ENCODE measurements at places on chromosomes 13 and 19.

GRCh38 chr13:54614726-54615125, 1586.1 kb downstream of the OLFM4 start:
- DNase-seq, result no peak

DNA sequence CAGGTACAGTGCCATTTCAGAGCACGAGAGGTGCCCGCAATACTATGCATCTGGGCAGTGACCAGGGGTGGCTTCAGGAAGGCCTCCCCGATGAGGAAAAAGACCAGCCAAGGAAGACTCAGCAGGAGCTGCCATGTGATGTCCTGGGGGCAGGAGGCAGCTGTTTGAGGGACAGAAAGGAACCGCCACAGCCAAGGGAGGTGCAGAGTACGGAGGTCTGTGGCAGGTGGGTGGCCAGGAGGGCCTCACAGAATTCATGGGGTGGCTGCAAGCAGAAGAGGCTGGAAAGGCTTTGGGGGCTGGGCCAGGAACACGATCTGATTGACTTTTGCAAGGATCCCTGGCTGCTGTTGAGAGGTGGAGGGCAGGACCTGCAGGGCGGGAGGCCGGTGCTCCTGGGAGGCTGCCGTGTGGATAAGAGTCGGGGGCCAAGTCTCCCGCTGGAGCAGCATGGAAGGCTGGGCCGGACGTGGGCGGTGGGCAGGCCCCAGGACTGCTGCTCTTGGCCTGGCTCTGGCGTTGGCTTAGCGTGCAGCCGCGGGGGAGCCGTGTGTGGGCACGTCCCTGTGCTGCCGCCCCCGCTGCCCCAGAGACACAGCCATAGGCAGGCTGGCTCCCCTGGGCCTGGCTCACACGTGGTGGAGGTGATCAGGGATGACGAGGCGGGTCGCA, 29.1 kb downstream of the CEBPA start:
- DNase-seq, result no peak

GRCh38 chr13:113499936-113500335, 9.4 kb upstream of the DCUN1D2 start:
- DNase-seq, result peak; percentile 9

GRCh38 chr19:10830931-10831779, 4.9 kb downstream of the TMED1 start:
- no peak for DNase-seq

GRCh38 chr19:10113592-10113963, 2.1 kb downstream of the P2RY11 start:
- no peak for DNase-seq

- DNase-seq, result no peak
Observed at GRCh38 chr13:60924856-60925255, 490.8 kb downstream of the PCDH20 start.

DNA sequence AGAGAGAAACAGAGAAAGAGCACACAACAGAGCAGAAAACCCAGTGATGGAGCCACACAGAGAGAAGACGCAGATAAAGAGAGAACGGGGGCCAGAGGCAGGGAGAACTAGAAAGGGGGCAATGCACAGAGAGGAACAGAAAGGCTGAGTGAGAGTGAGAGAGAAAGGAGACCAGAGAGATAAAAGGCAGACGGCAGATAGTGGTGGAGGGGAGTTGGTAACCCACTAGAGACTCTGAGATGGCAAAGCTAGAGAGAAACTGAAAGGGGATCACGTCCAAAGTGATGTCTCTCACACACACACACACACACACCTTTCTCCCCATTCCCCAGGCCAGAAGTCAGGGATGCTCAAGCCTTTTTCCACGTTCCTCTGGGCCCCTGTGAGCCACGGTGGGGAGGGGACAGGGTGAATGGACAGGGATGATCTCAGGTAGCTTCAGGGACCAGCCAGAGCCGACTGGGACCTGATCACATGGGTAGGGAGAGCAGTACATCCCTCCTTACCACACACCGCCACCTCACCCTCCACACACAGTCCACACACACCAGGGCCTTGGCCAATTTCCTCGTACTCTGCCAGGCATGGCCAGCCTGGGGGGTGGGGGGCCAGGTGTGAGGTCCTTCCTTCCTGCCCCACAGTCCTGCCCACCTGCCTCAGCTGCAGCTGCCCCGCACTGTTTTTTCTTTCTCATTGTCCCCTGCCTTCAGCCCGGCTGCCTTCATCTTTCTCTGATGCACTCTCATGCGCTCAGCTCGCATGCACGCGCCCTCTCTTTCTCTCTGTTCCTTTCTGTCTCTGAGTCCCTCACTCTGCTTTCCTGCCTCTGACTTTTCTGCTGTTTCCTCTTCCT, 22.5 kb upstream of the POU2F2 start:
- no peak for DNase-seq

- no peak for DNase-seq
Observed at GRCh38 chr13:78100486-78100885, 181.9 kb upstream of the EDNRB start.

DNA sequence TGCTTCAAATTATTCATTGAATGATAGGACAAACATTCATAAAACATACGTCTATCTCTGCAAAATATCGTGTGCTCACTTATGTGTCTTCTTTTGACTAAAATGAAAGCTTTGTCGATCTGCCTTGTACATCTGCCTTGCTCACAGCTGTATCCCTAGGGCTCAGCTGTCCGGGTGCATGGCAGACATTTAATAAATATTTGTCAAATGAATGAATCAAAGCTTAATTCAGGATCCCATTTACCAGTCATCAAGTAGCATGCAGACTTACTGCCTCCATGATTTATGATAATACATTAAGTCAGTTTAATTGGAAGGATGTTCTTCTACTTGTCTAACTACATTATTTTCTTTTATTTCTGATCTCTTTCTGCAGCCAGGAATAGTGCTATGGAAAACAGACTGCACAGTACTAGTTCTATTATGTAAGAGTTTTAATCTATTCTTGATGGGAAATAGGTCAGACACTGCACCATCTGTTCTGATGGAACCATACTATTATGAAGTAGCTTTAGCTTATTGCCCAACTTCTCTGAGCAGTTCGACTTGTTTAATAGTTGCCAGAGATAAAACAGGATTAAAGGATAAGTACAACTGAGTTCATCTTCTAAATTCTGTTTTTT, 13.2 kb downstream of the SLC46A3 start:
- peak; percentile 16 for DNase-seq

DNA sequence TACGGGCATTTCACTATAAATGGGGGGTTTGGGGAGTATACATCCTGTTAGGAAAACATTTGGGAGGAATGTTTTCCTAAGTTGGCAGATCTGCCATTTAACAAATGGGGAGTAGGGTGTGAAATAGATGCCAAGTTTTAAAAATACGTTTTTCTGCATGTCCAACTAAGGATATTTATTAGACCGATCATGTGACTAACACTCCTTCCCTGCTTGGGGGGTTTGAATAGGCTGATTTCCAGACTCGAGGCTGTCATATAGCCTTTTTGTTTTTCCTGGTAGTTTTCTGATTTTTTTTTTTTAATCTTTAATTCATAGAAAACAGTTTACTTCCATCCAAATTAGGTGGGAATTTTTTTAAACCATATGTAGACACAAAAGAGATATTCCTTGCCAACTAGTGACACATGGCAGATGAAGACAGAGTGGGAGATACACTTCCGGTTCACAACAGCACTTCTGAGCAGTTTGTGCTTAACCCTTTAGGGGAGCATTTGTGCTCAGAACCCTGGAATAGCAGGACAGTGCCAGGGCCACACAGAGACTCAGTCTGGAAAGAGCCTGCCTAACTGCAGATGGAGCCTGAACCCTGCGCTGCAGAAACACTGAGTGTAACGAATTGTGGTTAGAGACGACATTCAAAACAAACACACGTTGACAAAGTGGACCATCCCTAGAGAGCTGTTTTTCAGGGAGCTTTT, 5.6 kb upstream of the GATAD2A start:
- DNase-seq, result peak; percentile 56

DNA sequence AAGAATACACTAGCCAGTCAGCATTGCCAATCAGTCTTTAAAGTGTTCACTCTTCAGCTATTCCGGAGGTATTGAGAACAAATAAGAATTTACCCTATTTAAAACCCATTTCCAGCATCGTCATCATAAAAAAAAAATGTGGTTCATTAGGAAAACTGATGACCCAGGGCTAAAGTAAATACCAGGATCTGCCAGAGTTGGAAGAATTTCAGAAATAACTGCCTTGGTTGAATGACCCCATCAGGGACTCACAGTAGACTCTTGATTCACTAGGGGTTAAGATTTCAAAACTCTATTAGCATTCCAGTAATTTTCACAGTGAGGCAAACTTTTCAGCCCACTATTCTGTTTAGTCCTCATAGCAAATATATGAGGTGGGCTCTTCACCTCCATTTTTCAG, 377.0 kb downstream of the ITGBL1 start:
- DNase-seq, result no peak

- DNase-seq, result no peak
Observed at GRCh38 chr19:54674021-54674617, 11.3 kb downstream of the LILRB4 start.

DNA sequence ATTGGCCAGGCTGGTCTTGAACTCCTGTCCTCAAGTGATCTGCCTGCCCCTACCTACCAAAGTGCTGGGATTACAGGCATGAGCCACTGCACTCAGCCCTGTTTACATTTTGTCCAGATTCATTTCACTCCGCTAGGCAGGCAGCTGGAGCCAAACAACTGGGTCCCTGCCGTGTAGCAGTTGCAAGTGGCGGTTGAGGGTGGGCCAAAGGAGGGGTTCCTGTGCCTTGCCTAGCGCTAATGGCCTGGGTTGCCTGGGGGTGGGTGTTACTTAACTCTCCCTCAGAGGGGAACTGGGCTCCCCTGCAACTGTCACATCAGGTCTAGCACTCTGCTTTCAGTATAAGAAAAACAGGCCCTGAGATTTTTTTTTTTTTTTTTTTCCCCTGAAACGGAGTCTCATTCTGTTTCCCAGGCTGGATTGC, 7.4 kb downstream of the ACP5 start:
- no peak for DNase-seq

DNA sequence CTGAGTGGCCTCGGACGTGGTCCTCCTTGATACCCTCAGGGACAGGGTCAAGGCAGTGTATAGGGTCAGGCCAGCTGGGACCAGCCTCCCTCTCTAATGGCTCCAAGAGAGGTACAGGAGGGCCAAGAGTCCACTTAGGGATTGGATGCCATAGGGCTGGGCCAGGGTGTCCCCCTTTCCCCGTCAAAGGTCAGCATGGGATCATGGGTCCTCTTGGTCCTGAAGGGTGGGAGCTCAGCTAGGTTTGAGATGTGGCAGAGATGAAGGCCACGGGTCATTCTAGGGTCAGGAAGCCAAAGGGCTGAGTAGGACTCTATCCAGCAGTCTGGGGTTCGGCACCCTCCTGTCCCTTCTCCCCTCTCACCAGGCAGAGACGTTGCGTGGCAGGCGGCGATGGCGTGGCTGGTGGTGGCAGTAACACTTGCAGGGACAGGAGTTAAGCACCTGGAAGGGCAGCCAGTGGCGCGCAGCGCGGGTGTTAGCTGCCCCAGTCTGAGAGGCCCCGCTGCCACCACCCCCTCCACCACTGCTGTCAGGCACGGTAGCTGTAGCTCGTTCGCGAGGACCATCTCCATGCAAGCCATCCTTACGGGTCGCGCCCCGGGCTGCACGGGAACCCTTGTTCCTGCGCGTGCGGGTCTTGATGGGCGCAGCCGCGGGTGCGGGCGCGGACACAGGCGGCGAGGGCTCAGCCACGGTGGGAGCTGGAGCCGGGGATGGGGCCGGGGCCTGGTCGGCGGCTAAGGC, 2.6 kb downstream of the GGN start:
- no peak for DNase-seq

DNA sequence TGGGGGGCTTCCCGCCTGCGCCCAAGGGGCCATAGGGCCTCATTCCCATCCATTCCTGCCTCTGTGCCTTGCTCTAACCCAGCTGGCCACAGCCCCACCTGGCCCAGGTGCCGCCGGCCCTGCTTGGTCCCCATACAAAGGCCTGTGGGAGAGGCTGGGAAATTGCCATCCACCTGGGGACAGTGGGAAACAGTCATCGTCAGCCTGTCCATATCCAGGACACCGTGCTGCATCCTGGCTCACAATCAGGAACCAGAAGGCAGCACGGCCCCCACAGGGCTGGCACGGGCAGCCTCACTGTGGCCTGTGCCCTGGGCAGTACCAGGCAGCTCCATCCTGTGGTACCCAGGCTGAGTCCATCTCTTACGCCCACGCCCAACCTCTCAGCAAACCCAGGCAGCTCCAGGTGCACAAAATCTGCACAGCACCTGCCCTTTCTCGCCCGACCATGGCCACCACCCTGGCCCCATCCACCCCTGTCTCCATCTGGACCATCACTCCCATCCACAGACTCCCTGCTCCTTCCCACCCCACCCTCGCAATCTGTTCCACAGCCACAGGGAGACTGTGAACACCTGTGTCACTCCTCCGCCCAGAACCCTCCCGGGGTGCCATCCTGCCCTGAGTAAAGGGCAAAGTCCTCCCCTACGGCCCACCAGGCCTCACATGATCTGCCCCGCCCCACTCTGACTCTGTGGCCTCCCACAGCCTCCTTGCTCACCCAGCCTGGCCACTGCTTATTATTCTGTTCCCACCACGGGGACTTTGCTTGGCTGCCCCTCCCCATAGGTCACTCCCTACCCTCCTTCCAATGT, 21.1 kb upstream of the FBXO27 start:
- no peak for DNase-seq

DNA sequence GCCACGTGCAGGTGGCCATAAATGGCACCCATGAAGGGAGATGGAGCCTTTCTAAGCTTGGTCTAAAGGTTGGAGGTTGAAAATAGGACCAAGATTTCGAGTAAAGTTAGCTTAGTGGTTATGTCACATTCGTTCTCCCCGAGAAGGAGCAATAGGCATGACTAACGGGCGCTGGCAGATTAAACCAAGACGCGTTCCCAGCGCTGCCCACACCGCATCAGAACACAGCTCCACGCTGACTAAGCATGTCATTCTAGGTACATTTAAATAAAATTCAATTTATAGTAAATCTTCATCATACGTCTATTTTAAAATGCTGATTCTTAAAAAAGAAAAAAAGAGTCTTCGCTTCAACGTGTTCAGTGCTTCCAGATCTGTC, 95.0 kb upstream of the IRS2 start:
- DNase-seq, result no peak

DNA sequence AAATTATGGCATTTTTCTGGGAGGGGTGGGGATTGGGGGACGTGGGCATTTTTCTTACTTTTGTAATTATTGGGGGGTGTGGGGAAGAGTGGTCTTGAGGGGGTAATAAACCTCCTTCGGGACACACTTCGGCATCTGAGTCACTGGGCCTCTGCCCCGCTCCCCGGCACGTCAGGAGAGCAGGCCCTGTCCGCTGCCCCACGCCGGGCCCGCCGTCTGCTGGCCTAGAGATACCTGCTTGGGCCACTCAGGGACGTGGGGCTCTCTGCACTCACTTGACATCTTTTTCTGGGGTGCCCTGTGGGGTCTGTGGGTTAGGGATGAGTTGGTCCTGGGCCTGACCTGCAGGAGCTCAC, 3.5 kb upstream of the FTL start:
- no peak for DNase-seq

DNA sequence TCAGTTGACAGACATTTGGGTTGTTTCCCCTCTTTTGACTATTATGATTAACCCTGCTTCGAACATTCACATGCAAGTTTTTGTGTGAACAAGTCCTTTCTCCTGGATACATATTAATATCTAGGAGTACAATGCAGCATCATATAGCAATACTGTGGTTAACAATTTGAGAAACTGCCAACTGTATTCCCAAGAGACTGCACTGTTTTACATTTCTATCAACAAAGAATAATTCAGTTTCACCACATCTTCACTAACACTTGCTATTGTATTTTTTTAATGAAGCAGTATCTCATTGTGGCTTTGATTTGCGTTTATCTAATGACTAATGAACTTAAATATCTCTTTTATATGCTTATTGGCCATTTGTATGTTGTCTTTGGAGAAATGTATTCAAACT, 184.6 kb upstream of the NBEA start:
- no peak for DNase-seq

- DNase-seq, result no peak
Observed at GRCh38 chr19:5470264-5470671, 15.1 kb downstream of the ZNRF4 start.

Data from mesenchymal stem cell (in vitro differentiated cells and primary cell).